ENCODE measurements at places on chromosomes 16 and 17.

- no peak for DNase-seq
Observed at GRCh38 chr17:21677126-21677910, 15.0 kb upstream of the KCNJ18 start.

DNA sequence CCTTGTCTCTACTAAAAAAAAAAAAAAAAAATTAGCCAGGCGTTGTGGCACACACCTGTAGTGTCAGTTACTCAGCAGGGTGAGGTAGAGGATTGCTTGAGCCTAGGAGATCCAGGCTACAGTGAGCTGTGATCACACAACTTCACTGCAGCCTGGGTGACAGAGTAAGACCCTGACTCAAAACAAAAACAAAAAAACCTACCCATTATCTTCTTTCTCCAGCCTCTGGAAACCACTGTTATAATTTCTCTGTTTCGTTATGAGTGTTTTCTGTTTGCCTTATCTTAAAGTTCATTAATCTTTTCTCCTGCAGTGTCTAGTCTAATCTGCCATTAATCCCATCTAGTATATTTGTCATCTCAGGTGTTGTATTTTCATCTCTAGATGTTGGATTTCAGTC is 18.6 kb upstream of the CLTC start:
- DNase-seq: no peak

- no peak for DNase-seq
Observed at GRCh38 chr16:73505577-73505976, 457.6 kb upstream of the ZFHX3 start.

DNA sequence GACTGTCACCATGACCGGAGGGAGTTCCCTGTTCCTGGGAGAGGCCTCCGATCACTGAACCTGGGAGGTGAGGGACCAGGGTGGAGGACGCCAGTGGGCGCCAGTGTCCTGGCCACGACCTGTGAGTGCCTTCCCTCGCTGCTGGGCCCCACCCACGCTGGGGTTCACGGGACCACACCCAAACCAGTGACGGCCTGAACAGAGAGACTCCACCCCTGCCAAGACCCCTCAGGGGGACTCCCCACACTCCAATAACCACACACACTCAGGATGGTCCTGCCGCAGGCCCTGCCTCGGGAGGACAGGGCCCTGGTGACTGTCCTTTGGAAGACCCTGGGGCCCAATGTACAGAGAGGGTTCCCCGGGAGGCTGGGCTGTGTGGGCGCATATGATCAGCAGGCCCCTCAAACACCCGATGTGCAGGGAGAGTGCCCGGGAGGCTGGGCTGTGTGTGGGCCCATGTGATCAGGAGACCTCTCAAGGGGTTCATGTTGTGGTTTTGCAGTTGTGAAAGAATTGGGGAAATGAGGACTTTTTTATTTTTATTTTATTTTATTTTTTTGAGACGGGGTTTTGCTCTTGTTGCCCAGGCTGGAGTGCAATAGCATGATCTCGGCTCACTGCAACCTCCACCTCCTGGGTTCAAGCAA is 26.6 kb downstream of the TPSD1 start:
- no peak for DNase-seq

DNA sequence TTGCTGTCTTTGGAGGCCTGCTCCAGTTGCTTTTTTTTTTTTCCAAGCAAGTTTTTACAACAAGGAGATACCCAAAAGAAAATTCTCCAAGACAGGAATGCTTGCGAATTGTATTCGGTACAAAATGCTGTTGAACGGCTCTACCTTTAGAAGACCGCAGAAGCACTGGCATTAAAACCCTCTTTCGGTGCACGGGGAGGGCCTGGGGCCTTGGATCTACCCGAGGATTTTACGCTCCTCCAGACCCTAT is 1.3 kb upstream of the HELZ start:
- no peak for DNase-seq

- DNase-seq: no peak
Observed at GRCh38 chr16:48617711-48618148, 7.8 kb upstream of the N4BP1 start.

DNA sequence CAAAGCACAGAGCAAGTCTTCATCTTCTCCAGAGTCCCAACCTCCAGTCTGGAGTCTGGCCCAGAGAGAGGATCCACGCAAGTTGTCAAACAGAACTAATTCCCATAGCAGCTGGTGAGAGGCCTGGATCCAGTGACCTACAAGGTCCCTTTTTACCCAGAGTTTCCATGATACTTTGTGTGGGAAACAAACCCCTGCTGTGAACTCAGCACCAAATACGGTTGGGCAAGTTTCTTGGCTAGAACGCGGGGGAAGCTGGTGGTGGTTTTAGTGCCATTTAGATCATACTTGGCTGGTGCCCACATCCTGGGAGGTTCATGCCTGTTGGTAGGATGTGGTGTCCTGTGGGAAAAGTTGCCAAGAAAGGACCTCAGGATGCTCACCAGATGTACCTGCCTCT is 18.1 kb downstream of the TMC7 start:
- no peak for DNase-seq

- no peak for DNase-seq
Observed at GRCh38 chr16:73916829-73917594, 379.6 kb upstream of the PSMD7 start.

GRCh38 chr16:52318302-52319009 is 228.5 kb downstream of the TOX3 start:
- DNase-seq: no peak

GRCh38 chr17:54945671-54946070 is 22.8 kb downstream of the COX11 start:
- no peak for DNase-seq

DNA sequence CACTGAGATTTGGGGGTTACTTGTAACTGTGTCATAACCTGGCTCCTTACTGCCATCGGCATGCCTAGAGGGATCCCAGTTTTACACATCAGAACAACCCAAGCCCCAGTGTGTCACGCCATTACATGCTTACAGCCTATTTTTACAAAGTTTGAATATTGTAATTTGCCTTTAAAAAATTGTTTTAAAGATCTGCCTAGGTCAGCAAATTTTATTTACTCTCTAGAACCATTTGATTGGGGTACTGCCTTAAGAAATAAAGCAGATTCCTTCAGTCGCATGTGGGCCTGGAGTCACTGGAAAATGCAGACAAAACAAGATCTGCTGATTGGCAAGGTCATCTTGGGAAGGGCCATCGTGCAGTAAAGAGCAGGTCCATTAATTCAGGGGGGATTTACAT is 566.9 kb downstream of the WWOX start:
- DNase-seq: no peak

- DNase-seq: peak; percentile 55
Observed at GRCh38 chr16:29877266-29877961, 14.4 kb upstream of the CDIPT start.

GRCh38 chr16:88349153-88349902 is 33.4 kb upstream of the ZNF469 start:
- DNase-seq: no peak

DNA sequence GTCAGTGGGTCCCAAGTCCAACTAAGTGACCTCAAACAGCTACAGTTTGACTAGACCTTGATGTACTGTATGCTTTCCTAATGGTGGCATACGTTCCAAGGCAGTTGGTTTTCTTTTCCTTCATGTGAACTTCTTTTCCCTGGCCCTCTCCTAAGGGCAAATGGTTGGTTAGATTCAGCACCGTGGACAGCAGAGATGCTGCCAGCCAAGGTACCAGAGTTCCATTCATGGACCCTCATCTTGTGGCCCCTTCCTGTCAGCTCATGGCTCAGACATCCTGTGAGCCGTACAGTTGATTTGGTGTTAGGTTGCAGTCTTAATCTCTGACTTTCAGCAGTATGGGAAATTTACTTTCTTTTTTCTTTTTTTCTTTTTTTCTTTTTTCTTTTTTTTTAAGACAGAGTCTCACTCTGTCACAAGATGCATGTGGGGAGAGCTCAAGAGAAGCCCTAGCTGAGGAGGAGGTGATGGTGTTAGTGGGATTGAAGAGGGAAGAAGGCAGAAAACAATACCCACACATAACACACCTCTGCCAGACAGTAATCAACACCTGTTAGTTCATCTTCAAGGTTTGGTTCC is 122.4 kb downstream of the USP31 start:
- peak; percentile 24 for DNase-seq

- DNase-seq: no peak
Observed at GRCh38 chr17:49858796-49859195, 10.9 kb upstream of the TAC4 start.

DNA sequence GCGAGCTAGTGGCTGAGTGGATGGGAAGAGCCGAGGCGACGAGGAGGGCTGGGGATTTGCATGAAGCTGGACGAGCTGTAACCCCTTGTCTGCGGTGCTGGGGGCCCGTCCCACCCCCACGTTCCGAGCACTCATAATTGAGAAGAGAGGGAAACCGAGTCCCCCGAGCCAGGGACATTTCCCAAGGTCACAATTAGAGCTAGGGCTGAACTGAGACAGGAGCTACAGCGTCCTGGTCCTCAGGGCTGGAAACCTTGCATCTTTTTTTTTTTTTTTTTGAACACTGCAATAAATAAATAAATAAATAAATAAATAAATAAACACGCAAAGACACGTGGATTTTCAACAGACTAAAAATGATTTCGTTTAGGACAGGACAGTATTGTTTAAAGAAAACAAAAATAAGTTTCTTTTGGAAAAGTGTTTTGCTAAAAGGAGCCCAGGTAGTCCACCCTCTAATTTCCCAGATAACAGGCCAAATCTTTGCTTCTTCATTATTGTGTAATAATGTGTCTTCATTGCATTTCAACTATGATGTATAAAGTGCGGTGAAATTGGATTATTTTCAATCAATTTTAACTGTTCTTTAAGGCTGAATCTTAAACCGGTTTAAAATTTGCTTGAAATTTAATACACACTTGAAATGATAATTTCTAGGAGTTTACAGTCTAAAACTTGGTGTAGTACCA is 992 bp downstream of the GDPD1 start:
- no peak for DNase-seq

- DNase-seq: peak; percentile 42
Observed at GRCh38 chr17:70563281-70563820, 394.0 kb downstream of the KCNJ2 start.

GRCh38 chr16:524274-525040 is 3.1 kb upstream of the CAPN15 start:
- DNase-seq: no peak

DNA sequence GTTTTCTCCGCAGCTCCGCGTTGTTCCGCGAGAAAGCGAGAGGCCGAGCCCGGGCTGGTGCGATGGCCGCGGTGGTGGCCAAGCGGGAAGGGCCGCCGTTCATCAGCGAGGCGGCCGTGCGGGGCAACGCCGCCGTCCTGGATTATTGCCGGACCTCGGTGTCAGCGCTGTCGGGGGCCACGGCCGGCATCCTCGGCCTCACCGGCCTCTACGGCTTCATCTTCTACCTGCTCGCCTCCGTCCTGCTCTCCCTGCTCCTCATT is 404 bp downstream of the EMC6 start:
- DNase-seq: no peak

GRCh38 chr16:61915569-61915968 is 120.7 kb downstream of the CDH8 start:
- no peak for DNase-seq

DNA sequence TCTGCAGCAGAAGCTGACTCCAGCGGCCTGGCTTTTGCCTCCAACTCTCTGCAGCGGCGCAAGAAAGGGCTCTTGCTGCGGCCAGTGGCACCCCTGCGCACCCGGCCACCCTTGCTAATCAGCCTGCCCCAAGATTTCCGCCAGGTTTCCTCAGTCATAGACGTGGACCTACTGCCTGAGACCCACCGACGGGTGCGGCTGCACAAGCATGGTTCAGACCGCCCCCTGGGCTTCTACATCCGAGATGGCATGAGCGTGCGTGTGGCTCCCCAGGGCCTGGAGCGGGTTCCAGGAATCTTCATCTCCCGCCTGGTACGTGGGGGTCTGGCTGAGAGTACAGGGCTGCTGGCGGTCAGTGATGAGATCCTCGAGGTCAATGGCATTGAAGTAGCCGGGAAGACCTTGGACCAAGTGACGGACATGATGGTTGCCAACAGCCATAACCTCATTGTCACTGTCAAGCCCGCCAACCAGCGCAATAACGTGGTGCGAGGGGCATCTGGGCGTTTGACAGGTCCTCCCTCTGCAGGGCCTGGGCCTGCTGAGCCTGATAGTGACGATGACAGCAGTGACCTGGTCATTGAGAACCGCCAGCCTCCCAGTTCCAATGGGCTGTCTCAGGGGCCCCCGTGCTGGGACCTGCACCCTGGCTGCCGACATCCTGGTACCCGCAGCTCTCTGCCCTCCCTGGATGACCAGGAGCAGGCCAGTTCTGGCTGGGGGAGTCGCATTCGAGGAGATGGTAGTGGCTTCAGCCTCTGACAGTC is 1.3 kb downstream of the PARD6A start:
- no peak for DNase-seq

DNA sequence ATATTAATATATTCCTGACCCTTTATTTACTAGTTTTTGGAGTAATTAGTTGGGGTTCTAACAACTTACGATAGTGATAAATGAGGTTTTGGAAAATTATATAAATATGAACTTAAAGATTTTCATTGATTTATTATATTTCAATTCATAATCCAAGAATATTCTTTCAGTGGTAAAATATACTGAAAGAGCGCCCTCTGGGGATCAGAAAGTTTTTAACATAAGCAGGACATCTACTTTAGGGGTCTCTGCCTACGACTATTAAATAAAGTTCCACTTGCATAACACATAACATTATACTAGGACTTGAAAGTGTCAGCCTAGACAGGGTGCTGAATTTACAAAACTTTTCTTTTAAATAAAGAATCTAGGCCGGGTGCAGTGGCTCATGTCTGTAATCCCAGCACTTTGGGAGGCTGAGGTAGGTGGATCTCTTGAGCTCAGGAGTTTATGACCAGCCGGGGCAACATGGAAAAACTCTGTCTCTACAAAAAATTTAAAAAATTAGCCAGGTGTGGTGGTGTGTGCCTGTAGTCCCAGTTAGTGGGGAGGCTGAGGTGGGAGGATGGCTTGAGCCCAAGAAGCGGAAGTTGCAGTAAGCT is 15.6 kb downstream of the RFWD3 start:
- no peak for DNase-seq

- no peak for DNase-seq
Observed at GRCh38 chr16:86614699-86615098, 36.4 kb downstream of the FOXL1 start.

DNA sequence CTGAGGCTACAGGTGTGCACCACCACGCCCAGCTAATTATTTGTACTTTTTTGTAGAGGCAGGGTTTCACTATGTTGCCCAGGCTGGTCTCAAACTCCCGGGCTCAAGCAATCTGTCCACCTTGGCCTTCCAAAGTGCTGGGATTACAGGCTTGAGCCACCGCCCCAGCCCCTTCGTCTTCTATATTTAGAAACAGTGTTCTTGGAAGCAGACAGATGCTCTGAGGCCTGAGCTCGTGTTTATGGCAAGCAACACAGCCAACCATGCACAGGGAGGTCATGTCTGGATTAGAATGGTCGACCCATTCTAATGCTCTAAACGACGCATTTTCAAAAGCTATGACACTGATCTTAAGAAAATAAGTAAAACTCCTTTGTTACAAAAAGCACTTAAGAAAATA is 16.6 kb downstream of the TMEM204 start:
- DNase-seq: no peak

DNA sequence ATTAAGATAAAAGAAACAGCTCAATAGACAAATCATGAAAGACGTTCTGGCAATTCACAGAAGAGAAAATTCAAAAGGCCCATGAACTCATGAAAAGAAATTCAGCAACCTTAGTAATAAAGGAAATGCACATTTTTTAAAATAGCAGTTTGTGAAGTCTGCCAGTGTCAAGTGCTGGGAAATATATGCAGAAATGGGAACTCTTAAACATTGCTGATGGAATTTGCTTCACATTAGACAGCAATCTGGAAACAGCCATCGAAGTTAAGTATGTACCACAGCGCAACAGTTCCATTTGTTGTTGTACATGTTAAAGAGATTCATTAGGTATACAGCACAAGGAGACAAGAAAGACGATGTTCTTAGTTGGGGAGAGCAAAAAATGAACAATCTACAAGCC is 319.4 kb upstream of the SALL1 start:
- no peak for DNase-seq

- DNase-seq: peak; percentile 10
Observed at GRCh38 chr16:52592778-52593177, 45.8 kb upstream of the TOX3 start.

Data from foreskin melanocyte (primary cell).